CD4-positive, CD25-positive, alpha-beta regulatory T cell (primary cell): ENCODE measurements at places on chromosomes 3 and 15.

DNA sequence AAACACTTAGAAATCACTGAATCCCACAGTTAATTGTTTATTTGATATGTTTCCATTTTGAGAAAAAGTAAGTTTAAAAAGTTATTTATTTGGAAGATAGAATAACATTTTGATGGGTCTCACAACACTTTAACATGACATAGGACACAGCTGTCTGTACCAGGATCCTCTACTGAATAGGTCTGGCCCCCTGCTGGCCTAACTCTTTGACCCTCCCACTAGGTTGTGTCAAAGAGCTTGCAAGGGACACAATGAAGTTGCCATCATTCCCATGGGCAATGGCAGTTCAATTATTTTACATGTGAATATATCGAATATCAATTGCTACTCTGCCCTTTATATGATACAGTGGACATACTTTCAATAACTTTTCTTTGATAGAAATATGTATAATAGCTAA lies 138.9 kb downstream of the EPHA3 start:
- no peak for DNase-seq

DNA sequence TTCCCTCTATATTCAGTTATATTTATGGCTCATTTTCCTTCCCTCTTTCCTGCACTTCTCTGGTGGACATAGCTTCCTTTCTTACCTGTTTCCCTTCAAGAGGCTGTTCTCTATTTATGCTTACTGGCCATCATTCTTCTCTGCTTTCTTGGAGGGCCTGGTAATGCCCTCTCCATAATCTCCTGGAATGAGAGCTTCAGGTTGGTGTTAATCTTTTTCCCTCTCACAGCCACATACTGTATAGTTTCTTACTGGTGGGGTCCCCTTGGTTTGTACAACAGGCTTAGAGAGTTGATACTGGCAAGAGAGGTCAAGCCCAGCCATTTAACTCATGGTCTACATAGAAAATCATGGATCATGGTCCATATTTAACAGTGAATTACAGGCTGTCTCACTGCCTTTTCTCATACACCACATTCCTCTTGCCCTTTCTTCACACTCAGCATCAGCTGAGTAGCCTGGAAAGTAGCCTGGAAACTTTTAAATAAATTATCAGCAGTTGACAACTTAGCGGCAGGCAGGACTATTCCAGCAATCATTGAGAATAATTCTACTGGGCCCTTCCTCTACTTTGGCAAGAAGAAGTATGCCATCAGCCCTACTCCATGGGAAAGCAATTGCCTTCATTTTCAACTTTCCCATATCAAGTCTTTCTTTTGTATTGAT lies 38.0 kb upstream of the DPH6 start:
- no peak for DNase-seq

- DNase-seq: no peak
Measured at GRCh38 chr15:78732634-78733033, 78.6 kb downstream of the ADAMTS7 start.

DNA sequence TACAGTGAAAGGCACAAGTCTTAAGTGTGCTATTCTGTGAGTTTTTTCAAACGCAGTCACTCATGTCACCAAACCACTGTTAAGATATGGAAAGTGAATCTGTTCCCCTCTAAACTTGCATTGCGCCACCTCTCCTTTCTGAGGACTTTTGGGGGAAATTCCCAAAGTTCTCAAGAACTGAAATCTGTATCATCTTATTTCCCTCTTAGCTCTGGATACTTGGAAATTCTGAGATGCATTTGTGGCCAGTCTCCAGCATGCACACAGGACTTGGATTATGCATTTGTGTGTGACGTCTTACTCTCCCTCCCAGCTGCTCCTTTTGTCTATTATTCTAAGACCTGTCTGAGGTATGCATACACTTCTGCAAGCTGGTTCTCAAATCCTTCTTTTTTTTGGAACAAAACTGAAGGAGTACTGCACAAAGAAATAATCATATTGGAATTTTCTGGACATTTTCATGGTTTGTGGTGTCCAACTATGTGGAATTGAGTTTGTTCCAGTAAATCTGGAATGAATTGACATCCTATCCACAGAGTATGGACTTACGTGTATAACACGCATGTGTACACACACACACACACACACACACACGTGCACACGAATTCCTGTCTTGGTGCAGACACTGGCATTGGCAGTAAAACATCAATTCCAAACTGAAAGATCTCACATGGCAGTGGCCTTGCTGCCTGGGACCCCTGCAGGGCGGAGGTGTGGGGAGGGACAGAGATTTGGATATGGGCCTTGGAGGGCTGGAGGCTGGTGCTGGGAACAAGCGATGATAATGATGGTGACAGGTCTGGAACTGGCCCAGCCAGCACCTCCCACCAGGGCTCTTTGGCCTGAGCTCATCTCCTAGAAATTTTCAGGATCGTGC lies 8.2 kb upstream of the LCTL start:
- DNase-seq: no peak

DNA sequence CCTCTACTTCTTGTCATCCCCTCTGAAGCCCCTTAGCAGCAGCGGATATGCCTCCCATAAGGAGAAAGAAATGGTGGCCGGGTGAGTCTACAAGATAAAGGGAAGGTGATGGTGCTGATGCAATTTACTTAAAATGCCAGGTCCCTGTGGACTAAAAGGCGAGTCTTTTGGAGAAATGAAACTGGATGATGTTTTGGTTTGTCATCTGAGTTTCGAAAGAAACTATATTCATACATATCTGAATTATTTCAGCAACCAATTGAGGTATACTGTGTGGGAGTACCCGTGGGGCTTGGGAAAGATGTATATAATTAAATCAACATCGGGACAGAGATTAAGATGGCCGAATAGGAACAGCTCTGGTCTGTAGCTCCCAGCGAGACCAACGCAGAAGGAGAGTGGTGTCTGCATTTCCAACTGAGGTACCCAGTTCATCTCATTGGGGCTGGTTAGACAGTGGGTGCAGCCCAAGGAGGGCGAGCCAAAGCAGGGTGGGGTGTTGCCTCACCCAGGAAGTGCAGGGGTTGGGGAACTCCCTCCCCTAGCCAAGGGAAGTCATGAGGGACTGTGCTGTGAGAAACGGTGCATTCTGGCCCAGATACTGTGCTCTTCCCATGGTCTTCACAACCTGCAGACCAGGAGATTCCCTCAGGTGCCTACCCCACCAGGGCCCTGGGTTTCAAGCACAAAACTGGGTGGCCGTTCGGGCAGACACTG lies 210.6 kb upstream of the CHRM5 start:
- no peak for DNase-seq

DNA sequence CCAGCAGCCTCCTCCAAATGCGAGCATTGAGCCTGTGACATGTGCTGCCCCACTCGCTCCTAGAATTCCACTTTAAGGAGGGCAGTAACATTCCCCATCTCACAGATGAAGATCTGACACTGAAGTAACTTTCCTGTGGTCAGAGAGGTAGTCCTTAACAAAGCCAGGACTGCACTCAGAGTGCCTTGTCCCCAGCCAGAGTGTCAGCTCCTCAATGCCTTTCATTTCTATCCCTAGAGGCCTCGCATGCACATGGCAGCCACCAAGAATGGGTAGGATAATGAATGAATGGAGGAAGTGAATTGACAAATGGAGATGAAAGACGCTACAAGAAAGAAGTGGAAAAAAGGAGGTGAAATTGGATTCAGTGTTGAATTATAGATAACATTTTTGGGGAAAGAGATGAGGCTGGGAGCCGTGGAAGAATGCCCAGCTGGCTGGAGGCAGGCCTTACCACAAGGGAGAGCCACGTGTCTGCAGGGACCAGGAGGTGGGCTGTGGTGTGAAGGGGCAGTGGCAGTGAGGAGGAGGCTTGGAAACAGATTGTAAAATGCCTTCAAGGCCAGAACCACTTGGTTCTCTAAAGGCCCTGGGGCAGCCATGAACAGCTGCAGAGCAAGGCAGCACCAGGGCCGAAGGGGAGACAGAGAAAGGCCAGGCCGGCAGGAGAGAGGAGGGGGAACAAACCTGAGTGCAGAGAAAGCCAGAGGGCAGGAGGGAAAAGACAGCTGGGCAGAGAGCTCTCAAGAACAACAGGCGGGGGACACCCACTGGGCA lies 10.4 kb downstream of the CFAP92 start:
- DNase-seq: no peak

GRCh38 chr3:42505128-42505848 lies 2.8 kb downstream of the VIPR1 start:
- DNase-seq: no peak

GRCh38 chr3:194243172-194243837 lies 107.4 kb downstream of the HES1 start:
- DNase-seq: no peak

- DNase-seq: peak; percentile 11
Measured at GRCh38 chr15:63672369-63672768, 75.2 kb downstream of the FBXL22 start.

- DNase-seq: no peak
Measured at GRCh38 chr3:131775650-131776049, 259.2 kb downstream of the CPNE4 start.

GRCh38 chr3:158539414-158540014 lies 31.5 kb upstream of the MLF1 start:
- DNase-seq: peak; percentile 45

- no peak for DNase-seq
Measured at GRCh38 chr15:68749793-68750192, 70.9 kb downstream of the ANP32A start.

- no peak for DNase-seq
Measured at GRCh38 chr3:98612587-98612986, 19.2 kb upstream of the CPOX start.

- no peak for DNase-seq
Measured at GRCh38 chr3:133895208-133896001, at the start of gene RAB6B. Gene RAB6B, minus strand, starts transcription at chr3:133895882. Its CDS starts 416 bp downstream, at chr3:133895466.

- DNase-seq: no peak
Measured at GRCh38 chr3:24043168-24043567, 98.1 kb downstream of the NR1D2 start.

DNA sequence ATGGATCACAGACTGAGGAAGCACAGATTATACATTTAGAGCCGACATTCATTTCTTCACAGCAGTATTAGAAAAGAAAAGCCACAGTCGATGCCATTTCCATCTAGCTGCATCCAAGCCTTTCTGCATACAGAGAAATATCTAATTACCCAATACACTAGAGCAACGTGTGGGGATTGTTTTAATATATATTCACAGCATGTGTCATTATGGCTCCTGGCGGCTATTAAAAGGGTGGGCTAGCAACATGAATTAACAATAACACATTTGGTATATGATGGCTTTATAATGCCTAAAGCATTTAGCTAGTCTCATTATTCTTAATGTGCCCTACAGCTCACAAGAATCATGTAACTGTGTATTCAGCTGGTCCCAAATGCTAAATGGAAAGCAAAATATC lies 1030.5 kb downstream of the FHIT start:
- DNase-seq: no peak

GRCh38 chr3:112802338-112802737 lies 44.3 kb downstream of the CD200R1L start:
- no peak for DNase-seq

GRCh38 chr3:52216585-52217408 lies 8.6 kb downstream of the TLR9 start:
- peak; percentile 36 for DNase-seq

GRCh38 chr15:26087395-26087794 lies 224.3 kb upstream of the ATP10A start:
- no peak for DNase-seq

DNA sequence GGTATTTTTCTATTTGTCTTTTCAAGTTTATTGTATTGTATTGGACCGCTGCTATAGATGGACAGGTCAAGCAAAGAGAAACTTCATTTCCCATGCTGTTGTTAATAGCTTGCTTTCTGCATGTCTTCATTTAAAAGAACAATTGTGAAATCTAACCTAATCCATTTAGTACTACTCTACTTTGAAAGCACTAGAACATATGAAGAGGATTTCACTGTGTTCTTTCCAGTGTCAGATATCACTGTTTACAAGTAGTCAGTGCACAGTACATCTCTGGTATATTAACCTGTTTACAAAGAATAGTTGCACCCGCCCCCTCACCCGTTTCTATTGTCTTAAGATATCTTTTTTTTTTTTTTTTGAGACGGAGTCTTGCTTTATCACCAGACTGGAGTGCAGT lies 21.8 kb upstream of the EDEM1 start:
- DNase-seq: no peak

GRCh38 chr3:36480911-36481648 lies 100.8 kb downstream of the STAC start:
- no peak for DNase-seq

DNA sequence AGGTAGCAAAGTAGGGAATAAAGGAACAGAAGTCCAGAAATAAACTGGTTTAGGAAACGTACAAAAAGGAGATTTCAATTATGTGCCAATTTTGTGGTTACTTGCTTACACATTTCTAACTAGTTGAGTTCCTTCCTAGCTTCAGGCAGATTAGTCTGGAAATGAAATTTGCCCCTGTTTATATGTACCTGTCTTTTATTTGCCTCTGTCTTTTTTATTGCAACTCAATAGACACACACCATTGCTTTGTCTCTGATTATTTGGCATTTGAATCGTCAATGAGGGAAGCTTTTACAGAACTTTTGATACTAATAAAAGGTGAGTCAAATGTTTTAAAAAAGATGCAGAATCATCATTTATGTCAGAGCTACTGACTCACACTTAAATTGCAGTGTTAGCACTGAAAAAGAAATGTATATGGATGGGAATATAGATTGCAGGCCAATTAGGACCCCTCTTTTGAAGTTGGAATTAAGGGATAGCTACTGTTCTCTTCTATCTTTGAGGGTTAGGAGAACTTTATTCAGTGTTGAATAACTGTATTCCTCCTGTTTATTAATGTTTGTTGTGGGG lies 60.5 kb downstream of the TRAK1 start:
- no peak for DNase-seq

GRCh38 chr3:126026277-126026751 lies 57.3 kb downstream of the ROPN1B start:
- no peak for DNase-seq
